Muscle of back (tissue), 13 donors: ENCODE measurements at places on chromosomes 7 and 10.
A peak's percentile ranks its signal among the peaks of the same experiment; 100 is the strongest.

GRCh38 chr7:132138817-132139216, 437.5 kb downstream of the PLXNA4 start:
- DNase-seq, result no peak

- DNase-seq, result no peak
Observed at GRCh38 chr7:100875356-100875751, 451 bp downstream of the SRRT start.

- DNase-seq, result no peak
Observed at GRCh38 chr10:548238-548901, 141.1 kb downstream of the DIP2C start.

- no peak for DNase-seq
Observed at GRCh38 chr10:91694170-91694794, 61.4 kb upstream of the PPP1R3C start.

- no peak for DNase-seq
Observed at GRCh38 chr10:17682236-17682946, 38.4 kb downstream of the STAM start.

- peak; percentile 36 for DNase-seq
Observed at GRCh38 chr7:36723951-36724664, at the start of gene AOAH. TSS of gene AOAH (minus strand) at chr7:36724494. CDS start at chr7:36724148, 346 bp downstream.
